ENCODE measurements at places on chromosomes 11 and 22. TPM values are rescaled to one million over a fixed set of nuclear protein-coding genes. Genes with fewer than 3 reads are reported as not detected.

DNA sequence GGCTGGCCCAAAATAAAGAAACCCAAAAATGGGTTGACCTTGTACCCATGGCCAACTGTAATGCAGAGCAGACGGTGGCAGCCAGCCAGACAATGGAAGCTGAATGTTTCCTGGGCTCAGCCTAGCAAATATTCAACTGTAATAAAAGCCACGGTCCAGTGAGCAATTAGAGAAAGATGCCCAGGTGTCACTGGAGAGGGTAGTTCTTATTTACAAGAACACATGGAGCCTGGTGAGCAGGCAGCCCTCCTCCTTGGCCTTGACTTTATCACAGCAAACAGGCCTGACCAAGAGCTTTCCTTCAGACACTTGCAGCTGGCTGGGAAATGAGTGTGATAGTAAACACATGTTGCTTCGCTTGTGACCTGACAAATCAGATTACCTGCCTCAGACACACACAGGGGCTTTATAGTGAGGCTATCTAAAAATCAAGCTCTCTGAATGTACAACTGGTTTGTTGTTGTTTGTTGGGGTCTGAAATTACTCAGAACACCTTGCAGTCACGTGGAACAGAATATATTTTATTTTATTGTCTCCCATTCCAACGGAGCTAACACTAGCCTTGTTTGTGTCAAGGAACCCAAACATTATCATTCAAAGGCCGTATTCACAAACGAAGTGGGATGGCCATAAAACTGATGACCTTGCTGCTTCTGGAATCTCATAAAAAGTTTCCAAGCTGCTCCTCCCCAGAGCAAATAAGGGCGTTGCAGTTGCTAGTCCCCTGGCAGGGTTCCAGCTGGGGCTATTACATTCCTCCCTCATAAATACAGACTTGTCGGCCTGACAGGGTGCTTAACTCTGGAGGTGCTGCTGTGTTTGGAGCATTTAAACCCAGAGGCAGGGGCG lies 161.1 kb downstream of the BBOX1 start:
- H3K36me3 ChIP-seq: no peaks in the 10 kb centered on the region
- no peak overlapping the region for H3K27ac ChIP-seq
- H3K27me3 ChIP-seq: peaks cover 3% of the 10 kb centered on the region
- H3K4me3 ChIP-seq: no peak overlapping the region
- DNase-seq: peak; percentile 63
- peaks cover 12% of the 10 kb centered on the region for H3K4me1 ChIP-seq

DNA sequence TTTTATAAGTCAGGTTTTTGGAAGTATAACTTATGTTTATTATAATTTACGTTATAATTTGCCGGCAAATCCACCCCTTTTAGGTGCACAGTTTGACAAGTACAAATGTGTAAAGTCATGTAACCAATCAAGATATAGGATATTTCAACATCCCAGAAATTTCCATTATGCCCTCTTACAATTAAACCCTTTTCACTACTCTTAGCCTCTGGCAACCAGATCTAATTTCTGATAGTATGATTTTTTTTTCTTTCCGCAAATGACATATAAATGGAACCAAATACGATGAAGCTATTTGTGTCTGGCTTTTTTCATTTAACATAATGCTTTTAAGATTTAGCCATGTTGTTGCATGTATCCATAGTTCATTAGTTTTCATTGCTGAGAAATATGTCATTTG lies 69.5 kb upstream of the HTATIP2 start:
- H3K4me1 ChIP-seq: no peaks in the 10 kb centered on the region
- H3K27ac ChIP-seq: no peak overlapping the region
- H3K27me3 ChIP-seq: no peaks in the 10 kb centered on the region
- DNase-seq: no peak
- H3K36me3 ChIP-seq: no peaks in the 10 kb centered on the region

GRCh38 chr11:8415195-8415594 lies 151.5 kb upstream of the LMO1 start:
- H3K27me3 ChIP-seq: no peaks in the 10 kb centered on the region
- DNase-seq: no peak
- no peak overlapping the region for H3K4me3 ChIP-seq
- H3K27ac ChIP-seq: no peak overlapping the region
- no peaks in the 10 kb centered on the region for H3K4me1 ChIP-seq

The DTX4 gene
- total RNA-seq: 51.7 TPM

The KRTAP5-11 gene
- not detected for total RNA-seq

The ADM2 gene
- total RNA-seq: 1.5 TPM

Measured in lower lobe of right lung (tissue), 2 donors.